ENCODE measurements at places on chromosomes 1 and 21. TPM values are rescaled to one million over a fixed set of nuclear protein-coding genes. Genes with fewer than 3 reads are reported as not detected.

DNA sequence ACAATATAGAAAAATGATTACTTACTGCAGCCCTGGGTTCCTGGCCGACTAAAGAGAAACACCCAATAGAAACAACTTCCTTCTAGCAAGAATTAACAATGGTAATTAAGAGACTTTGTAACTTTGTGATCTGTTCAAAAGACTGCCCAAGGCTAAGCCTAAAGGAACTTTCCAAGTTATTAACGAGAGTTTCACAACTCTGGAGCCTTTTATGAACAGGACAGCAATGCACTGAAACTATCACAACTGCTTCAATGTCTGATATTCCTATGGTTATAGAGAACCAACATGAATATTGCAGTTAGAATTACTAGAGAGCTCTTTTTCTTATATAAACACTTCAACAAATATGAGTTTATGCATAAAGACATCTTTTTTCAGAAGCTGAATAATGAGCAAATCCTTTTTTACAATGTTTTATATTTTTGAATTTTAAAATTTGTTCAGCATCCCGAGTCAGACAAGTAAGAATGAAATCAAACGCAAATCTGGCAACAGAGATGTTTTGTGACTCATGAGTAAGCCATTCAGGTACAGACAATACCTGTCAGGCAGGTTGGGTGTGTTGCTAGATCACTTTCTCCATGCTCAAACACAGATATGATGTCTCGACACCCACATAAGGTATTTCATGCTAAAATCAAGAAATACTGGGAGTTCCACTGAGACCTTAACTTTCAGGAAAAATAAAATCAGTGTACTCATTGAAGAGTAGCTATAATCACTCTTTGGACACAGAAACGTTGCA, 22.2 kb upstream of the KCNJ15 start:
- DNase-seq, result no peak

DNA sequence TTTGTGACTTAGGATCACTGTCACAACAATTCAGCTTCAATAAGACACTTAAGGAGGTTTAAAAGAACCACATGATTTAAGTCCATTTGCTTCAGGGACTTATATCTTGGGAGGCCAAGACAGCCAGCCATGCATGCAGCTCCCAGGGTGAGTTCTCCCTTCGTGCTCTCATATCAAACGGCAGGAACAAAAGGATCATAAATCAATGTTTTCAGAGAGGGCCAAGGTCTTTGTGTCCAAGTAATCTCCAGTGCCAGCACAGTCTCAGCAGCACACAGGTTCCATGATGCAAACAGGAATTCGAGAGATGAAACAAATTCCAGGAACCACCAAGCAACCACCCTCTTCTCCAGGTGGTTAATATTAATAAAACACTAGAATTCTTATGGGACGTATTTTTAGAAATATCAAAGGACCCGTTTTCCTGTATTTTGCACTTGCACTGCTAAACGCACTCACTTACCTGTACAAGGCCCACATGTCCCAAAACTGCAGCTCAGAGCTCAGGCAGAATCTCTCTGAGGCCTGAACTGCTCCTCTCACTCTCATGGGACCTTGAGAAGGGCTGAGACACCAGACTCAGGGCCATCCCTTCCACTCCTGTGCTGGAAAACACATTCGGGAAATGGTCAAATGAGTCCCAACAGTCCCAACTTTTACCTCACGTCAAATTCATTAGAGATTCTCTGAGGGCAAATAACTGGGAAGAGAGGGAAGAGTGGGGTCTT, 100.0 kb upstream of the RAB4A start:
- DNase-seq, result no peak

DNA sequence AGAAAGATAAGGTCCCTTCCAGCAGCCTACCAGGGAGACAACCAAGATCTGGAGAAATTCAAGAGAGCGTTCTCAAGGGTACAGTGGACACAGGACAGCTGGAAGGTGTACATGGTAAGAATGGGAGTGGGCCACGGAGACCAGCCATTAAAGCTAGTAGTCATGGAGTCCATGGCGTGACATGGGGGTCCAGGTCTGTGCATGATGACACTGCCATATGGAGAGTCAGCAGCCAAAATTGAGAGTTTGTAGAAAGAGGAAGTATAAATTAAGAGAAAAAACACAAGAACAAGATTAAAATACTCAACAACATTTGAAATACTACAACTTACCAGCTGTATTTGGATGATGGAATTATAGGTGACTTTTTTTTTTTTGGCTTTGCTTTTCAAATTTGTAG, 7.9 kb upstream of the LORICRIN start:
- DNase-seq, result no peak

GRCh38 chr1:150507912-150508864, at the start of gene ECM1:
TSS of gene ECM1 (plus strand) at chr1:150508109. CDS start at chr1:150508210, 101 bp downstream.
- DNase-seq, result peak; percentile 88

DNA sequence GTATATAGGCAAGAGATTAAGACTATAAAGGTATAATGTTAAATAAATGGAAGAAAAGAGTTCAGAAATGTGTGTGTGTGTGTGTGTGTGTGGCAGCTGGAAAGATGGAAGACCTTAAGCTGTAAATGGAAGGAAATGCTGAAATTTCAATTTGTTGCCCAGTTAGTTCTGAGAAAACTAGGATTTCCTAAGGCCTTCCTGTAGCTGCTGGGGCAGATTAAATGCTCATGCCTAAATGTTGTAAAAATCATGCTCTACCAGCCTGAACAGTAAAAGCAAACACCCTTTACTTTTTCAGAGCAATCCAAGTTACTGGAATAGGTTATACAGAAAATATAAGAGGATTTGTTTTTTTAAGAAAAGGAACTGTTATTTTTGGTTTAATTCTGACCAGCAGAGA, 8.3 kb downstream of the ADCY10 start:
- no peak for DNase-seq

DNA sequence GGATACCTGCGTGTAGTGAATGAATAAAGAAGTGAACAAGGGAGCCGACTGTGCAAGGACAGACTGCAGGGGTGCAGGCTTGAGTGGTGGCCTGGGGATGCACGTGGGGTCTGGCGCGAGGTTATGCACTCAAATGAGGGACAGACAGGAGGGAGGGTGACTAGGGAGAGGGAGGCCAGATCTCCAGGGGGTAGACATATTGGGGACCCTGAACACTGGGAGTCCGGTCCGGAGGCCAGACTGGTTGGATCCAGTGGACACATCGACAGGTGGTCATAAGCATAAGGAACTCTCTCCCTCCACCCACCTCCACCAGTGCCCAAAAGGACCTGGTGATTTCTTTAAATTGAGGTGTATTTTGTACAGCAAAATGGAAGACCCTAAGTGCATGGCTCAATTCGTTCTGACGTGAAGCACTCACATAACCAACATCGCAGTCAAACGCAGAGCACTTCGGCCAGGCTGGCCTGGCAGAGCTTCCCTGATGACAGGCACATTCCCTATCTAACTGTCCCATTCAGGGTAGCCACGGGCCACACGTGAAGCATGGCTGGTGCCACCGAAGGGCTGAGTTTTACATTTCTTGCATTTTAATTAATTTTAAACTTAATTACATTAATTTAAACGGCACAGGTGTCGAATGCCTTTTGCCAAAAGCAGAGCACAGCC, 14.0 kb downstream of the WNT3A start:
- no peak for DNase-seq

The TTLL10 gene
- not detected for total RNA-seq

The DMBX1 gene
- total RNA-seq, result not detected

DNA sequence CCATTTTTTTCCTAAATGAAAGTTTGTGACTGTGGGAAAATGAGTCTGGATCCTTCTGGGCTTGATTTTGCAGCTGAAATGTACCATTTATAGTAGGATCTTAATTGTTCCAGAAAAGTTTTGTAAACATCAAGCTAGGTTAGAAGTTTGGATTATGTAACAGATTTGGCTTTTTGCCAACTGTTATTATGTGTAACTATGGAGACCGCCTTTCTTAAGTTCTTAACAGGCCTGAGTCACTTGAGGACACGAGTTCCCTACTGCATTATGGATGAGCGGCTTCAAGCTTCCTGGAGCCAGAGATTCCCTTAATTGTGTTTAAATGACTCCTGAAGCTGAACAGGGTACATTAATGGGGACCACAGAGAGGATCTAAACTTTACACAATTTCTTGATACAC, 22.2 kb downstream of the SLC25A33 start:
- peak; percentile 55 for DNase-seq

DNA sequence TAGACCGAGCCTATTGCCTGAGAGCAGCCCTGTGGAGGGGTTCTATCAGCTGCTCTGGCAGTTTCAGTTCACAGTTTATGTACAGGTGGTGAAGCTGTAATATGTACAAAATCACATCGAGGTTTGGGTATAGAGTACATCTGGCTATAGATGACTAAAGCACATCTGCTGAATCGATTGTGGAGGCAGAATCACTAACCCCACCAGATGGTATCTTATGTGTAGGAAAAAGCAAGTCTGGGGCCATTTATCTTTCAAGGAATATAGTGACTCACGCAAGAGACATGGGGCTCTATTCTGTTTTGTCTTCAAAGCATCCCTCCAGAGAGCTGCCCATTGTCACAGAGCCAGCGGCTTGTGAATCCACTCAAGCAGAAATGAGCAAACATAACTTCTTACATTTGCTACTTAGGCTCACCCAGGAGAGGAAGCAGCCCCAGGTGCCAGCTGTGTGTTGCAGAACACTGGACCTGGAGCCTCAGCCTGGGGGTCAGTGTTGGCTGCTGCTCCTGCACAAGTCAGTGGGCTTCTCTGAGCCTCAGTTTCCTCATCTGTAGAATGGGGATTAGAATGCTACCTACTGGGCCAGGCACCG, 21.3 kb downstream of the MIIP start:
- DNase-seq, result peak; percentile 73

GRCh38 chr1:207321790-207322645, 540 bp downstream of the CD55 start:
- DNase-seq, result peak; percentile 11

DNA sequence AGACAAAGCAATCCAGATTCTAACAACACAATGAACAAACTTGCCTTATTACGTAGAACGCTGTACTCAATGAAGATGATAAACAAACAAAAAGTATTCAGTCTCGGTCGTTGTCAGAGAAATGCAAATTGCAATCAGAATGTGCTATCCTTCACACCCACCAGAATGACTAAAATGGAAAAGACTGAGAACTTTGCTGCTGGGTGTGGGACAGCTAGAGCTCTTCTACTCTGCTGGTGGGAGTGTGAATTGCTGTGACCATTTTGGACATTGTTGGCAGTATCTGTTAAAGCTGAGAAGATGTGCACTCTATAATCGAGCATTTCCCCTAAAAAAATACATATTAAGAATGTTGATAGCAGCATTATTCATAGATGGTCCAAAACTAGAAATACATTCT, 111.4 kb downstream of the PEX14 start:
- DNase-seq, result no peak

DNA sequence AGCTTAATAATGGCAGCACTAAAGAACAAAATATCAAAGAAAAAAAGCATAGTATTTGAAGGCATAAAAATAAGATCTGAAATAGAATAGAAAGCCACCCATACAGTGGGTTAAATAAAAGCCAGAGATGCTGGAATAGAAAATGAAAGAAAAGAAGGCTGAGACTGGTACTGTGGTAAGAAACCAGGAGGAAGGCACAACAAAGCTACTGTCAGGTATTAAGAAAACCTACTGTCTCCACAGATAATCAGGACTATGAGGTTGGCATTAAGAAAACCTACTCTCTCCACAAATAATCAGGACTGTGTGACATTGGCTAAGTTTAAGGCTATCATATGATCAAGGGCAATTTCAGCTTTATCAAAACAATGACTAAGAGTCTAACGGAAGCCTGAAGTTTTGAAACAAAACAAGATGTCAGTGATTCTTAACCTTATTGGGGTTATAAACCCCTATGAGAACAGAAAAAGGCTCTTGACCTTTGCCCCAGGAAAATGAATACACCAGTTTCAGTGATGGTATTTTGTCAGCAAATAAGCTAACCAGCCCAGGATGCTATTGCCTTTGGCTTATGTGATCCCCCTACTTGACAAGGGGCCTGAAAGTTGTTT, 24.4 kb downstream of the MCOLN2 start:
- peak; percentile 31 for DNase-seq

- DNase-seq, result no peak
Measured at GRCh38 chr1:183778045-183778444, 26.9 kb upstream of the RGL1 start.

Measured in HT1080 (cell line).